ENCODE measurements at places on chromosomes 4 and X.

DNA sequence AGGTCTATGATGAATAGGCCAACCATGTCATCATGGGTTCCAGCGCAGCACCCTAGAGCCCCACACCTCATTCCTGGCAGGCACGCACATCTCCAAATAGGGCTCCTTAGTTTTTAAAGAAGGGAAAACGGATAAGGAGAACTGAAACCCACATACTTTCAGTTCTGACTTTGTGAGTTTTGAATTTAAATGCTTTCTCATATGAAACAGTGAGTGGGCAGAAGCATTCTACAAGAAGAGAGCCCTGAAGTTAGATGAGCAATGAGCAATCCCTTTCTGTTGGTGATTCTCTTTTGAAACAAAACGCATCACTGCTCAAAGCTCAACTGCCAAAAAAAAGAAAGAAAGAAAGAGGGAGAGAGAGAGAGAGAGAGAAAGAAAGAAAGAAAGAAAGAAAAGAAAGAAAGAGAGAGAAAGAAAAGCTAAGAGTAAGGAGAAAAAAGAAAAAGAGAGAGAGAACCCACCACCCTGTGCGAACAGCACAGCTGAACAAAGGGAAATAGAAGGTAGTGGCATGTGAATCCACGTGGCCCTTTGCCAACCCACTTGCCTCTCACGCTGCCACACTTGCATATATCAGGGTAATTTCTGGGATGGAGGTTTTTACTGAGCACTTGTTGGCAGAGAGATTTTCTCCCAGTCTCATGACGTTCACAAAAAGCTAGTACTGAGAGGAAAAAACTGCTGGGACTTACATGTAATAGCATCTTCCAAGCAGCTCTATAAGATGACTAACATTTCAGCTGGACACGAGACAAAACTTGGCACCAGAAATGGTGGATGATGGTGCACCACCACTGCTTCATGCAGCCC, 31.0 kb downstream of the TMSB4X start:
- no peak for DNase-seq

- DNase-seq: no peak
These were observed 32.4 kb upstream of the RBPJ start for GRCh38 chr4:26288355-26288909.

DNA sequence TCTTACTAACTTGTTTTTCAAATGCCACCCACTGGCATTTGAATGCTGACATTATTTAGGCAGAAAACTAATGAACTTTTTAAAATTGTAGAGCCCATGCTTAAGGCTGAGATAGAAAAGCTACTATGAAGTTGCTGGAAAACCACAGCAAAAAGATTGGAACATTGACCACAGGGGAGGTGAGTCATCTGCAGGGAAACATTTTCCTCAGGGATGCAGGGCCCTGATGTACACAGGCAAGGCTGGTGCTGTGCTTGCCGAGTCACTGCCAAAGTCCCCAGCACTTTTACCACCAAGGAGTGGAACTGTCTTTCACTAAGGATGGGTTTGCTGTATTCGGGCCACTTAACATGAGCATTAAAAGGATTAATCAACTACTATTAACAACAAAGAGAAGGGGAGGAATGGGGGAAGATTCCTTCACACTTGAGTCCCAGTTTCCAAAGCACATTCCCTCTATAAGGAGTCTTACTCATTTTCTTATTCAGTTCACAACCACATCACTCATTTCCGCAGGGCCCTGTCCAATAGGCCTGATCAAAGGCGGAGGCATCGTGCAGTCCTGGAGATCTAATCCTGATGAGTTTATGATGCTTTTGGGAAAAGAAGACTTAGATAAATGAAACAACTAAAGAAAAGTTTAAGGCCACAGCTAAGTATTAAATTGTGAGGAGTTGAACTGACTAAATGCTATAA, 202.9 kb upstream of the NPY2R start:
- DNase-seq: no peak

DNA sequence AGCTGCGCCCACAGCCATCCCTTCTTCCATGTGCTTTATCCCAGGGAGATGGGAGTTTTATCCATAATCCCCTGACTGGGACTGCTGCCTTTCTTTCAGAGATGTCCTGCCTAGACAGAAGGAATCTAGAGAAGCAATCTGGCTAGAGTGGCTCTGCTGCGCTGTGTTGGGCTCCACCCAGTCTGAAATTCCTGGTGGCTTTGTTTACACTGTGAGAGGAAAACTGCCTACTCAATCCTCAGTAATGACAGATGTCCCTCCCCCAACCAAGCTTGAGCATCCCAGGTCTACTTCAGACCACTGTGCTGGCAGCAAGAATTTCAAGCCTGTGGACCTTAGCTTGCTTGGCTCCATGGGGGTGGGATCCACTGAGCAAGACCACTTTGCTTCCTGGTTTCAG, 116.9 kb upstream of the AR start:
- DNase-seq: no peak

GRCh38 chr4:19905024-19905423, 346.7 kb upstream of the SLIT2 start:
- no peak for DNase-seq

GRCh38 chr4:172946503-172946902, 222.1 kb upstream of the GALNT7 start:
- DNase-seq: no peak

- DNase-seq: no peak
These were observed 51.3 kb upstream of the ATXN3L start for GRCh38 chrX:13371186-13371585.

DNA sequence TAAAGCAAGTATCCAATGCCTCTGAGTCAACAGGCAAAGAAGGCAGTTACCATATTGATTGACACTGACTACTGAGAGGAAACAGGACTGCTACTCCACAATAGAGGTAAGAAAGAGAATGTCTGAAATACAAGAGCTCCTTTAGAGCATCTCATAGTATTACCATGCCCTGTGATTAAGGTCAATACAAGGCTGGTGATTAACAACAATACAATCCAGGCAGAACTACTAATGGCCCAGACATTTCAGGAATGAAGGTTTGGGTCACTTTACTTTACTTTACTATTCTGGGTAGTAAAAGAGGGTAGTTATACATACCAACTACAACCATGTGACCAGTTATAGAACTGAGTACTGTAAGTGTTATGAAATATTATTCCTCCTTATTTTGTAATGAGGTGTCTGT, 44.5 kb downstream of the BRWD3 start:
- no peak for DNase-seq

DNA sequence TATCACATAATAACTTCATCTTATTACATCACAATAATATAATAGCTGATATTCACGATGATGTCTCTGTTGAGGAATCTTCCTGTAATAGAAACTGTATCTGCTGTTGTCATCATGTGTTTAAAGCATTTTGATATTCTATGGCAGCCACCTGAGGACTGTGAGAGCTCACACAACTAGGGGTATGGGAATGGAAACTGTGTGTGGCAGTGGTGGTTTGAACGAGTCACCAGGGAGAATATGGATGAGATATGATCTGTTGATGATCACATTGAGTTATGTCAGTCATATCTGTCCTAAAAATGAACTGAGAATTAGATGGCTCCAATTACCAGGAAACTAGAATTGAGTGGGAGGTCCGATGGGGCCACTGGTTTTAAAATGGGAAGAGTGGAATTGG, 169.6 kb downstream of the MID1IP1 start:
- DNase-seq: no peak

DNA sequence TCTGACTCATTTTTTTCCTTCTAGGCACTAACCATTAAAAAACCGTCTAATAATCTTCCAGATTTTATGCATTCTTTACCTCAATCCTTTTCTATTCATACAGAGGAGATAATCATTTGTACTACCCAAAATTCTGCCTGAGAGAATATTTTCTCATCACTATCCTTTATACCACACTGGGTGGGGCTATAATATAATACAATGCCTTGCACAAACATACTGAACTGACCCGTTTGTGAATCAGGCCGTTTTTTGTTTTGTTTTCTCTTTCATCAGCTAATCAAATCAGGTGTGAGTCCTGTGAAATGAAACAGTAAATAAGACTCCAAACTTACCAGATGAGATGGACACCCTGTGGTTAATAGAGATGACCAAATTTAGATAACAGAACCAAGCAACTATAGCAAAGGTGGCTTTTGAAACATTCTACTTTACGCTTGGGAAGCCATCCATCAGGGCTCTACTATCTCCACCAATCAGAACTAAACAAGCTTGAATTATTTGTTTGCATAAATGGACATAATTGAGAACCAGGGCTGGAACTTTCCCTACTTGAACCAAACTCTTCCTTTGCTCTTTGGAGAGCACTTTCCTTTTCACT, 573.0 kb downstream of the GABRG1 start:
- no peak for DNase-seq

- peak; percentile 25 for DNase-seq
These were observed 73.4 kb downstream of the CNOT6L start for GRCh38 chr4:77745792-77746191.

DNA sequence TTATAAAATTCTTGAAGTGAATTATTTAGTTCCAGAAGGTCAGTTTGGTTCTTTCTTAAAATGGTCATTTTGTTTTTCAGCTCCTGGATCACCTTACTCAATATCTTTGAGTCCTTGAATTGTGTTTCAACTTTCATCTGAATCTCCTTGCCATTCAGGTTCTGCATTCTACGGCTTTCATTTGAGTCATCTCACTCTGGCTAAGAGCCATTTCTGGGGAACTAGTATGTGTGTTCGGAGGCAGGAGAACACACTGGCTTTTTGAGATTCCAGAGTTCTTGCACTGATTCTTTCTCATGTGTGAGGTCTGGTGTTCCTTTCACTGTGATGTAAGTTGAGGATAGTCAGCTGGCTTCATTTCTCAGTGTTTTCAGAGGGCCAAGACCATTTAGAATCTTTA, 708.4 kb upstream of the FRG1 start:
- DNase-seq: no peak

All from NCI-H1092 treated with DMSO at 0.1 percent for 48 hours (cell line).